ENCODE measurements at places on chromosomes 2 and 18.

GRCh38 chr2:150119819-150120218 lies 367.6 kb downstream of the RND3 start:
- DNase-seq, result no peak

- DNase-seq, result no peak
These were observed 46.9 kb downstream of the NAB1 start for GRCh38 chr2:190695739-190696138.

GRCh38 chr2:219308142-219309101 lies 779 bp downstream of the PTPRN start:
- peak; percentile 55 for DNase-seq

- no peak for DNase-seq
These were observed 127.4 kb downstream of the NOL4 start for GRCh38 chr18:34097312-34097711.

All from stimulated activated CD4-positive, alpha-beta T cell treated with anti-CD3 and anti-CD28 coated beads, Interleukin-1b, Interleukin-23, amount 100 ng/mL, for 1 hour (primary cell).